HL-60 (cell line): ENCODE measurements at places on chromosomes 2 and 18.

DNA sequence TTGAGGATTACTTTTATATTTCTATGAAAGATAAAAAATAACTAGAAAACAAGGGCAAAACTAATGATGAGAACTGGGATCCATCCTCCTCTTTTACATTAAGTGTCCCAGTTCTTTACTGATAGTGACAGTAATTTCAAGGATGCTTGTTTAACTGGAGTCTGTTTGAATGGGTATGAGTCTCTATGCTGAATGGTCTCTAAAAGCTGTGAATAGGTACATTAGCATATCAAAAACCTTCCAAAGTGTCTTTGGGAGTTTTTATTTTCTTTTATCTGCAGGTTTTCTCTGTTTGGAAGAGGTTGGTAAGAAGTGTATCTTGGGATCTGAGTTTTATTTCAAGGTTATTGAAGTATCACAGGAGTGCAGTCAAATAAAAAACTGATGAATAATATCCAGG is 30.0 kb downstream of the DSEL start:
- no peak for DNase-seq

- no peak for DNase-seq
Measured at GRCh38 chr2:84980263-84980983, 9.5 kb downstream of the KCMF1 start.

- DNase-seq: no peak
Measured at GRCh38 chr2:31513553-31513952, 67.2 kb downstream of the SRD5A2 start.

GRCh38 chr18:11488175-11488574 is 121.2 kb upstream of the SLC35G4 start:
- no peak for DNase-seq

GRCh38 chr2:186822323-186822722 is 26.6 kb downstream of the ZSWIM2 start:
- DNase-seq: no peak

GRCh38 chr2:160298960-160299359 is 98.9 kb upstream of the ITGB6 start:
- DNase-seq: no peak

- DNase-seq: no peak
Measured at GRCh38 chr2:161208527-161209139, 48.4 kb downstream of the TANK start.

DNA sequence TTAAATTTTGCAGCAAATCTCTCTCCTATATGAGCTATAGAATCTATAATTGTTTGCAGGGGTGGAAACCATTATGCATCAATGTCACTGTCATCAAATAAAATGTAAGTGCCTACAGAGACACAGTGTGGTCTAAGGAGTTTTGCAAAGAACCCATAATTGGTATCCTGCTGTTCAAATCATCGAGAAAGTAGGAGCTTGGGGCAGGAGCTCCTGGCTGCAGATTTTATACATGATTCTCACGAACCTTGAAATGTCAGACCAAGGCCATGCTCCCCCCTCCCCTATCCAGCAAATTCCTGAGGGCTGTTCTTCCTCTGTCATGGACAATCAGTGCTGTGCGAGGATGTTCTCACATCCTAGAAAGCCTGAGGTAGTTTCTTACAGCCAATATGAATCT is 119.5 kb upstream of the CYRIA start:
- DNase-seq: no peak

DNA sequence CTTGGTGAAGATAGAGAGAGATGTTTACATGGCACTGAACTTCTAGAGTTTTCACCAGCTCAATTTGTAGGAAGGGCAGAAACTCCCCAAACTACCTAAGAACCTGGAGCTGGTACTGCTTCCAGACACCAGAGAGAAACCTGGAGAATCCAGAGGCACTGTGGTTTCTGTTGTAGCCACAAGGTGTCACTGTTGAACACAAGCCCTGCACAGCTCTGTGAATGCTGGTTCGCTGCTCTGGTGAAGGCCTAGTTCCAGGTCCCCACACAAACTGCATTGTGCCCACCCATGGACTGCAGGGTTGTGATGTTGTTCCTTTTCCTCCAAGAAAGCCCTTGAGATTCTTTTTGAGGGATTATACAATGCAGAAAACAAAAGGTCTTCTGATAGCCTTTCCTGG is 150.5 kb upstream of the HS6ST1 start:
- DNase-seq: peak; percentile 49

DNA sequence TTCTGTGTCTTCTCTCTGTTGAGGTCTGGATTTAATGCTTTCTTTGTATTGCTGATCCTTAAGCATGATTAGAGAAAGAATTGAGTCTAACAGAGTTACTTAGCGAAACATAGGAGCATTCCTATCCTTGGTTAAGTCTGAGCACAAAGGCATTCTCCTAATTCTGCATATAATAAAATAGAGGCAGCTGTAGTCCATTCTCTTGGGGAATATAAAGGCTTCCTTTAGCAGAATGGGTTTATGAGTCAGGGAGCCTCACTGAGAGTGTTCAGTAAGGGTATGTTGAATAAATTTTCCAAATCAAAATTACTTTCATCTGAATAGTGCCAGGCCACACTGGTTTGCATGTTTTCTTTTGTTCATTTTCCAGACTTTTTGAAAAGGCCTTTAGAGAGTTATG is 101.5 kb downstream of the GALNT1 start:
- DNase-seq: no peak

DNA sequence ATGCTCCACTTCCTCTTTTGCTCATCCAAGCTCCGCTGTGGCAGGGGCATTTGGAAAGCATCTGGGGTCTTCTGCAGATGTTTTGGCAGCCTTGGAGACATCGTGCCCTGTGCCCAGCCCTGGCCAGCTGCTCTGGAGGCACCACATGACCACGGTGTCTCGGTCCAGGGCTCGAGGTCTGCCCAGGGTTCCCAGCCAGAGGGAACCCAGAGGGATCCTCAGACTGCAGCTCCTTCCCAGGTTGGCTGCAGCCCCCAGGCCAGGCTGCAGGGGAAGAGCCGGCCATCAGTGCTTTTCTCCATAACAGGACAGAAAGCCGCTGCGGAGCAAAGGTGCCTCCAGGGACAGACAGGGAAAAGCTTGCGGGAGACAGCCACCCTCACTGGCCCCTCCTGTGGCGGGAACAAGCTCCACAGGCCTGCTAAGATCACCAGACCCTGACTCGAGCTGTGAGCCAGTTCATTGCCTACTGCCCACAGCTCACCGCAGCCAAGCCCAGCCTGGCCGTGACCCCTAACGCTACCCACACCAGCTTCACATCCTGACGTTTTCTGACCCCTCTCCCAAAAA is 74.7 kb downstream of the SMAD7 start:
- no peak for DNase-seq

DNA sequence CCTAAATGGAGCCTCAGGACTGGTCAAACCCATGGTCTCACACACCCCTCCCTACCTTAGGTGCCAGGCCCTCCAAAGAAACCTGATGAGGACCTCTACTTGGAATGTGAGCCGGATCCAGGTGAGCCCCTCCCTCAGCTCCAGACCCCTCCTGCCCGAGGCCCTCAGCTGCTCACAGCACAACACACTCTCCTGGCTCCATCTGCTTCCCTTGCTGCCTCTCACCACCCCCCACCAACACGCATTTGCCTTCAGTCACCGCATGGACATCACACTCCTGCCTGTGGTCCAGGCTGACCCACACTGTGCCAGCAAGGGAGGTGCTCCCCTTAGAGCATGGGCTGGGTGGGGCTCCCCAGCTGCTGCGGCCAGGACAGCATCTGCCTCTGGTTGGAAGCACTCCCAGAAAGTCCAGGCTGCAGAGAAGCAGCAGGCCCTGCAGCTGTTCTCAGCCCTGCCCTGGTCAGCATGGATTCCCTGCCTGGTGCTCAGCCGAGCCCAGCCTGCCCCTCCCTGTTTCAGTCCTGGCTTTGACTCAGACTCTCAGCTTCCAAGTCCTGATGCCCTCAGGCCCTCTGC is 15.1 kb downstream of the SH2D6 start:
- no peak for DNase-seq

DNA sequence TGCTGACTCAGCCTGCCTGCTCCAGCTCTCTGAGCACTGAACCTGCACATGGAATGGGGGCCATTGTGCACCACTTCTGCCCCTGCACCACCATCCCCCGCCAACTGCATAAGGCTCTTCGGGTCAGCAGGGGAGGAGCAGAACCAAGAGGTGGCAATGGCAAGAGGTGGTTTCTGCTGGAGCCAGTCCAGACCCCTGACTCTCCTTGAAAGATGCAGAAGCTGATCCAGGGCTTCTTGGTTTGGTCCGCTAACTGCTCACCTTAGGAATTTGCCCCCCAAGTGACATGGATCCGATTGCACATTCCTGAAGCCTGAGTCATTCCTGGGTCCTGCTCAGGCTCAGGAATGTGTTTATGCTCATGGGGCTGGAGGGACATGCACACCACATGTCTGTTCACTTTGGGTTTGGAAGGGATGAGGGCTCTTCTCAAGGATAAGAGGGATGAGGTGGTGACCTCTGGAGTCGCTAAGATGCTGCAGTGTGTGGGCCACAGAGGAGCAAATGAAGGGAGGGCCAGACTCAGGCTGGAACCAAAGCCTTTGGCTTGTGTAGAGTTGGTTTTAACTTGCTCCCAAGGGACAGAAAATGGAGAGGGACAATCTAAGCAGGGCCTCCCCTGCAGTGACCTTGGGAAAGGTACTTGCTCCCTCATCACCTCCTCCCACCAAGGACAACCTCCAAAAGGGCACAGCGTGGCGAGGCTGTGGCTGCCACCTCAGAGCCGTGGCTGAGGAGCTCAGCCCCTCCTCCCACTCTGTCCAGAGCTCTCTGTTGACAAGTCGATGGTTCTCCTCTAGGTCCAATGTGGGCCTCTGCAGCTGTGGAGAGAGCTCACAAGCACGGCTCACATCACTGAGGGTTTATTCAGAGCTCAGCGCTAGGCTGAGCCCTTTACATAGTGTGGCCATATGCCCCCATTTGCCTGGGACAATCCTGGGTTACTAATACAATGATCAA is 66.2 kb downstream of the HS1BP3 start:
- DNase-seq: no peak

DNA sequence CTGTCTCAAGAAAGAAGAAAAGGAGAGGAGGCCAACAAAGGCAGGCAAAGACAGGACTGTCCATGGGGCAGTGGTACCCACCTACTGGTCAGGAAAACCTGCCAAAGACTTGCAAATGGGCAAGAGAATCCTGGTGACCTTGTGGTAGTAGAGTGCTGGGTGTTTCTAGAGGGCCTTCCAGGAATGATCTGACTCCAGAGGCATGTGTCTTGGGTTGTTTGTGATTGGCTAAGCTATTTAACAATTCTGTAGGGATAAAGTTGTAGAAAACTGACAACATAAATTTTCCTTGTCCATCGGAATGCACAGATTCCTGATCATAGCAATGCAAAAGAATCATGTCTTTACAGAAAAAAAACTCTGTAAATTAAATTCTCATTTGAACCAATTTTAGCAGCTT is 68.5 kb upstream of the ZNF532 start:
- DNase-seq: no peak

DNA sequence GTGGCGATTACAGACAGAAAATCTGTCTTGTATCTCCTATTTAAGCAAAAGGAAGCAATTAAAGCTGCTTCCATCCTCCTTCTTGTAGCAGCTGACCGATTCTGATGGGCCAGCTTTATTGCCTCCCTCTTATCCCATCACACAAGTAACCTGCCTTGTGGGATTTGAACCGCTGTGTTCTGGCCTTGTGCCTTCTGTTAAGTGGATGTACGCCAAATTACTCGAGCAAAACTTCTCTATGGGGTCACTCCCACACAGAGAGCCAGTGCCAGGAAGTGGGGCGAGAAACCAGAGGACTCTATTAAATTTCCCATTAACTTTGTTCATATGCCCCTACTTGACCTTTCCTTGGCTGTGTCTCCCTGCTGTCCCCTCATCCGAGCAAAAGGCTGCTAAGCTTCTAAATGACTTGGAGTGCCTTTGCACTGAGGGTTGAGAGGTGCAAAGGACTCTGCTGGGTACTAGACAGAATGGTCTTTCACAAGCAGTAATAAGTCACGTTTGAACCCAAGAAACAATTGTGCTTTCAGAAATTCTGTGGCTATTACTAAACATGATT is 672.5 kb downstream of the MBD2 start:
- no peak for DNase-seq

GRCh38 chr2:216111122-216111521 is 2.0 kb downstream of the XRCC5 start:
- DNase-seq: no peak

DNA sequence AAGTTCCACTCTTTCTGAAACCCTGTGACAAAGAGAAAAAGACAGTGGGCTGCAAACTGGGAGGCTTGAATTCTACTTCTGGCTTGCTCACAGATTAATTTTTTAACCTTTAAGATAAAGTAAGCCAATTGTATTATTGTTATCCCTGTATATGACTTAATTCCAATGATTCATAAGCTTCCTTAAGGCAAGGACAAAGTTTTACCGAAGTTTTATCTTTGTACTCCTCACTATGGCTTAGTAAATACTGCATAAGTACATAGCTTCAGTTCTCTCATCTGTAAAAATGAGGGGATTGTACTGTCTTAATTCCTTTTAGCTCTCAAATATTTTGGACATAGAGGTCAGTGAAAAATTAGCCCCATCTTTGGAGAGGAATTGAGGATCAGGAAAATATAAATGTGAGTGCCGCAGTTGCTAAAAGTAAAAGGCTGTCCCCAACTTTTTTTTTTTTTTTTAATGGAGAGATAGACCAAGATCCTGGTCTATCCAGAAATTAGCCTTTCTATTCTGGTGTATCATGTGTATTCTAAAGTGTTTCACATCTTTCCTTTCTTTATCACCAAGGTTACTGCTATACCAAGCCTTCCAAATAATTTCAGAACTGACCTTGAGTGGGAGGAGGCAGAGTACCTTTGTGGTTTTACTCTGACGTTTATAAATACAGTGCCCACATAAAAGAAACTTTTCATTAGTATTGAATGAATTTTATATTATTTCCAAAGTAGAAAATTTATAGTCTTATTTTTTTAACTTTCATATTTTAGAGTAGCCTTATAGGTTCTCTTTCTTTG is 13.3 kb downstream of the RELCH start:
- DNase-seq: no peak

- no peak for DNase-seq
Measured at GRCh38 chr2:15956751-15957736, 16.7 kb downstream of the MYCN start.

- no peak for DNase-seq
Measured at GRCh38 chr18:61679836-61680235, 213.0 kb downstream of the RNF152 start.

DNA sequence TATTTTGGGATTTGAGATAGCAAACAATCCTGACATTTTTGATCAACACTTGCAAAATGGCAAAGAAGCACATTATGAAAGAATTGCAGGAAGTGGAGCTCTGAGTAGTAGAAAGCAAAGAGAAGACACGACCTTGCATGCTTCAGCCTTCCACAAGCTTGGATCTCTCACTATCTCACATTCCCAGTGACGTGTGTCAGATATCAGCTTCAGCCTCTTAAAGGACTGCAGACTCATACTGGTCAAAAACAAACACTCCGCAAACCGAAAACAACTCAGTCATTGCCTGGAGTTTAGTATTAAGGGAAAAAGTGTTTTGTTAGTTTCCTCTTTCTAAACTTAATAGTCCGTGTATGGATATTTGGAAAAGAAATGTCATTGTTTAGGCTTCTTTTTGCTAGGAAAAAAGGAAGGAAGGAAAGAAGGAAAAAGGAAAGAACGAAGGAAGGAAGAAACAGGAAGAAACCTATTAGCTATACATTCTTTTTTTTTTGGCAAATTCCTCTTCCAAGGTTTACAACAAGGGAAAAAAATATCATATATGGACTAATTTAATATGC is 32.6 kb upstream of the SLC40A1 start:
- no peak for DNase-seq

- DNase-seq: no peak
Measured at GRCh38 chr2:224287531-224287930, 114.4 kb downstream of the FAM124B start.
